ENCODE measurements at places on chromosomes 16 and 17.

DNA sequence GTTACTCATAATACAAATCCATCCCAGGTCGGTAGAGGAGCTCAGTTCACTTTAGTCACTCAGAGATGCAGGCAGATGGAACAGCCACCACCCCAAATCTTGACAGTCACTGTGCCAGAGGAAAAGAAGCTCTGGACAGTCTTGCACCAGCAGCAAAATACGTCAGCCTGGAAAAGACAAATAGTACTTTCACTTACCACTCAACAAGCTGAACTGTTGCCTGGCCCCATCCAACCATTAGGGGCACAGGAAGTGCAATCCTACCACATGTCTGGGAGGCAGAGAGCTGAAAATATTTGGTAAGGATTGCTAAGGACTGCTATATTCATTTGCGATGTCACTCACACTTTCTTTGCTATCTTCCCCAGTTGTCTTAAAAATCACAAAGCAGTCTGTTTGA, 239.1 kb upstream of the TOX3 start:
- DNase-seq: no peak

- DNase-seq: no peak
These were observed 1.2 kb upstream of the C17orf99 start for GRCh38 chr17:78144736-78145641.

GRCh38 chr16:89700649-89701424, 668 bp downstream of the SPATA2L start:
- DNase-seq: peak; percentile 59

DNA sequence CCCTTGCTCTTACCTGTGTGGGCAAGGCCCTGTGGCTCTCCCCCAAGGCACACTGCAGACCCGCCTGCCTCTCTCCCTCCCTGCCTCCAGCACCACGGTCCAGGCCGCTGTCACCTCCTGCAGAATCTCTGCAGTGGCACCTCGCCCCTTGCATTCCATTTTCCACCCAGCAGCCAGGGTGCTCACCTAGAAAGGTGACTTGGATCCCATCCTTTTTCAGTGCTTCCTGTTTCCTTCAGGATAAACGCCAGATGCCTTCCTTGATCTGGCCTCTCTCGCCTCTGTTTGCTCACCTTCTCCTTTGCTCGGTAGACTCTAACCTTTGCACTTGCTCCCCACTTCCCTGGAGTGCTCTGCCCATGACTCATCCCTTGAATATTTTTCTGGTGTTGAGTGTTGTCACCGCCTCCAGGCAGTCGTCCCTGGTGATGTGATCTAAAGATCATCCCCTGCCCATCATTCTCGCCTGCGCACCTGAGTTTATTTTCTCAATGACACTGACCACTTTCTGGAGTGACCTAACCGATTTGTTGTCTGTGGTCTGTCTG, 79.2 kb upstream of the LGALS9 start:
- no peak for DNase-seq

DNA sequence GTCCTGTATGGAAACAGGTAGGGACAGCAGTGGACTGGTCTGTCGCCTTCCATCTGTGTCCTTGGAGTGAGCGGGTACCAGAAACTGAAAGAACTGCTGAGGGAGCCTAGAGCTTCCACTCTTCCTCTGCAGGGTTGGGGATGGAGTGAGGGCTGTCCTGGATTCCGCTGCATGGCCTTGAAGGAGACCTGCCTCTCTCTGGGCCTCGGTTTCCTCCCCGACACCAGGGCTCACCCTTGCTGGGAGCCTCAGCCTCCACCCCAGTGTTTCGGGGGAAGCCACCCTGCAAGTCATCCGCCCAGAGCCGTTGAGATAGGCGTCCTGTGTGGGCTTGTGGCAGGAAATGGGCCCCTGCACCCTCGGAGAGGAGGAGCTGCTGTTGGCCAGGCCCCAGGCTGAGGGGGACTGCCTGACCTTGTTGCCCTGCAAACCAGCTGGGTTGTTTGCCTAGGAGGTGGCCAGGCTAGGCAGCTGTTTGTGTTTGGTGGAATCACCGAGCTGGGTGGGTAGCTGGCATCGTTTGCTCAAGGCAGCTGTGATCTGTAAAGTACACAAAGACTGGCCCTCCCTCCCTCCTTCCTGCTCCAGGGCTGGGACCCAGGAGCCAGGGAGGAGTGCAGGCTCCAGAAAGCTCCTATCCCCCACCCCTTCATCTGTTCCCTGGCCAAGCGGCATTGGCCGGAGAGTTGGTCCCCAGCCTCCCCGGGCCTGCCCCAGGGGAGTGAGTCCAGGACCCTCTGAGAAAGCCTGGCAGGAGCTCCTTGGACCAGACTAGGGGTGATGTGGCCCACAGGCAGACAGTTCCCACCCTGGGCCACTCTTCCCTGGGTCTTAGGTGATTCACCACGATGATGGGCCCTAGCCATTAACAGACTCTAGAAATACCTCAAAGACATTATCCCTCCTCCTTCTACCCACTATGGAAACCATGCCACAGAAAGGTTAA, 1.3 kb downstream of the RAB37 start:
- DNase-seq: peak; percentile 81

GRCh38 chr16:46728806-46729205, 19.3 kb downstream of the MYLK3 start:
- no peak for DNase-seq

DNA sequence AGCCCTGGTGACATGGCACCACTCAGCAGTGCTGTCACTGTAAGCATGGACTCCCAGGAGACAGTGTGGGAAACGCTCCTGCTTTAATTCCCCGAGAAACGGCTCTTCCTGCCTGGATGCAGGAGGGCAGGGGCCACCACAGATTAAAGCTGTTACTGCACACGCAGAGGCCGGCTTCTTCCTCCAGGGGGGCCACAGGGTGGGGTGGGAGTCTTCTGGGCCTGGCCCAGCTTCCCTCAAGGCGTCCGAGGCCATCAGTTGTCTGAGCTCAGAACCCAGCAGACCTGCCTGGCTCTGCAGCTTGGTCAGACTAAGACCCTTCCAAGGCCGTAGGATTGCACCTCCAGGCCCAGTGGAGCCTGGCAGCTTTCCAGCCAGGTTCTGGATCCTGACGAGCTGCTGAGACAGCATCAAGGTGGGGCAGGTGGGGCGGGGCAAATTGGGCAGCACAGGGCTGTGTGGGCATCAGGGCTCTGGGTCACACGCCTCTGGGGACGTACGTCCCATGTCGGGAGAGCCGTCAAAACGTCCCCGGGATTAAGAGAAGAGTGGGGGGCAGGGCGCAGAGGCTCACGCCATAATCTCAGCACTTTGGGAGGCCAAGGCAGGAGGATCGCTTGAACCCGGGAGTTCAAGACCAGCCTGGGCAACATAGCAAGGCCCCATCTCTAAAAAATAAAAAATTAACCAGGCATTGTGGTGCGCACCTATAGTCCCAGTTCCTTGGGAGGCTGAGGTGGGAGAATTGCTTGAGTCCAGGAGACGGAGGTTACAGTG, 5.0 kb upstream of the CAPN15 start:
- DNase-seq: no peak

GRCh38 chr17:17151055-17151454, 55.1 kb downstream of the PLD6 start:
- DNase-seq: no peak

DNA sequence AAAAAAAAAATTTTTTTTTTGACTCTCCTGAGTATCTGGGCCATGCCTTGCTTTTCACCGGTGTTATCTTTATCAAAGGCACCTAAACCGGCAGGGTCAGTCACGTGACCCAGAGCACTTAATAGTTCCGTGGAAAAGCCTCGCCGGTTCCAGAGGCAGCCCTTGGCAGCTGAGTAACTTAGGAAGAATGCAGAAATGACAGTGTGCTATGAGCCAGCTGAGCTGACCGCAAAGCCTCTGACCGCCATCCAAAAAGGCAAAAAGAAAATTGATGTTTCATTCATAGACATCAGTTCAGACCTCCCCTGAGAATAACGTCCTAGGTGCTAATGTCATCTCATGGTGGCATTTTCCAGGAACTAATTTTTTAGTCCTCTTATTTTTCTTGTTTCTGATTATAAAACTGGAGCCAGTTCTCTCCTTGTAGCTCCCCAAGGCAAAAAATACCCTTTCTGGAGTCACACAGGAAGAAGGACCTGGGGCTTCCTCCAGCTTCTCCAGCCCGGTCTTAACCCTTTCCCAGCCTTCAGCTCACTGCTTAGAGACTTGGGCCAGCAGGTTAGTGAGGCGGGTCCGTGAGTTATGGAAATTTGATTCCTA, 122.6 kb downstream of the SOCS1 start:
- DNase-seq: no peak

- DNase-seq: no peak
These were observed 312.7 kb upstream of the CCL2 start for GRCh38 chr17:33942414-33942813.

DNA sequence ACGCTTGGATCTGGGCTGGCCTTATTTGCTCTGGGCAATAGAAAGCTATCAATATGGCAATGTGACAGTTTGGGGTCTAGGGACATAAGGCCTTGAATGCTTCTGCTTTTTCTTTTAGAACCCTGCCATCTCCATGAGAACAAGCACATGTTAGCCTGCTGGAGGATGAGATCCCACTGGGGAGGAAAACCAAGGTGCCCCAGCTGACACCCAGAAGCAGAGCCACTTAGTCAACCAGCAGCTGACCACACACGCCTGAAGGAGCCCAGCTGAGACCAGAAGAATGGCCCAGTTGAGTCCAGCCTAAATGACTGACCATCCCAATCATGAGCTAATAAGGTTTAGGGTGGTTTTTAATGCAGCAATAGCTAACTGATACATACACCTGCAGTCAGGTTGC, 171.2 kb downstream of the AHSP start:
- no peak for DNase-seq

- no peak for DNase-seq
These were observed 617 bp upstream of the VTN start for GRCh38 chr17:28370744-28371103.

GRCh38 chr17:18138065-18138749, 29.7 kb downstream of the MYO15A start:
- DNase-seq: no peak

GRCh38 chr16:84421081-84421937, 53.0 kb downstream of the ATP2C2 start:
- no peak for DNase-seq

GRCh38 chr16:49883076-49884014, 27.4 kb upstream of the ZNF423 start:
- DNase-seq: no peak

DNA sequence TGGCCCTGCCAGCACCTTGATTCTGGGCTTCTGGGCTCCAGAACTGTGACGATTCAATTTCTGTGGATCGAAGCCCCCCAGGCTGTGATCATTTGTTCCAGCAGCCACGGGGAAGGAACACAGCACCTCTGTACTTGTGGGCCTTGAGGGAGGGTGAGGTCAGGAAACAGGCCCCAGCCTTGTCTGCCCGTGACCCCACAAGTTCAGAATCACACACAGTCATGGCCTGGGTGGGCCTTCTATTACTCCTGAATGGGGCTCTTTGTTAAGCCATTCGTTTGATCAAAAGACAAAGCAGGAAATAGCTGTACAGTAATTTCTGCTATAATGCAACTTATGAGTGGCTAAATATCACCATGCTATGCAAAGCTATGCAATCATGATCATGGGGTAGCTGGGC, 10.1 kb downstream of the ST6GALNAC2 start:
- no peak for DNase-seq

DNA sequence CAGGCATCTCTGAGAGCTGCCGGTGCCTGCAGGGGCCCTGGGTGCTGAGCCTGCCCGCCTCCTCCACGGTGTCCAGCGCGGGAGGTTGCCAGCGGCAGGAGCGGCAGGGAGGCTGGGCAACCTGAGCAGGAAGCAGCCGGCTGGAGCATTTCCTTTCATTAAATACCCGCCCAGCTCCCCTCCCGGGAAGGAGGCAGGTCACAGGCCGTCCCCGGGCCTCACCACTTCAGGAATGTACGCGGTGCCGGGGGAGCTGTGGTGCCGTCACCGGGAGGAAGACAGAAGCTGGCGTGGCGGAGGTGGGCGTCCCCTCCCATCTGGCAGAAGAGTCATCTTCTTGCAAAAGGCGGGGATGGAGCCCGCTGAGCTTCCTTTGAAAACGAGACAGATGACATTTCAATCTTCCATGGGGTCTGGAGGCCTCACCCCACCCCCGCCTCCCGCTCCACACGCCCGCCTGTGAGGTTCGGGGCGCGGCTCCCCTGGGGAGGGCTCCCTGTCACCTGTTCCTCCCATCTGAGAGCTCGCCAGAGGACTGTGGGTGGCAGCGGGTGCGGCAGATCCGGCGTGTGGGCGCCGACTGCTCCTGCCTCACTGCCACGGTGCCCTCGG, 16.0 kb downstream of the SOX8 start:
- DNase-seq: peak; percentile 66

DNA sequence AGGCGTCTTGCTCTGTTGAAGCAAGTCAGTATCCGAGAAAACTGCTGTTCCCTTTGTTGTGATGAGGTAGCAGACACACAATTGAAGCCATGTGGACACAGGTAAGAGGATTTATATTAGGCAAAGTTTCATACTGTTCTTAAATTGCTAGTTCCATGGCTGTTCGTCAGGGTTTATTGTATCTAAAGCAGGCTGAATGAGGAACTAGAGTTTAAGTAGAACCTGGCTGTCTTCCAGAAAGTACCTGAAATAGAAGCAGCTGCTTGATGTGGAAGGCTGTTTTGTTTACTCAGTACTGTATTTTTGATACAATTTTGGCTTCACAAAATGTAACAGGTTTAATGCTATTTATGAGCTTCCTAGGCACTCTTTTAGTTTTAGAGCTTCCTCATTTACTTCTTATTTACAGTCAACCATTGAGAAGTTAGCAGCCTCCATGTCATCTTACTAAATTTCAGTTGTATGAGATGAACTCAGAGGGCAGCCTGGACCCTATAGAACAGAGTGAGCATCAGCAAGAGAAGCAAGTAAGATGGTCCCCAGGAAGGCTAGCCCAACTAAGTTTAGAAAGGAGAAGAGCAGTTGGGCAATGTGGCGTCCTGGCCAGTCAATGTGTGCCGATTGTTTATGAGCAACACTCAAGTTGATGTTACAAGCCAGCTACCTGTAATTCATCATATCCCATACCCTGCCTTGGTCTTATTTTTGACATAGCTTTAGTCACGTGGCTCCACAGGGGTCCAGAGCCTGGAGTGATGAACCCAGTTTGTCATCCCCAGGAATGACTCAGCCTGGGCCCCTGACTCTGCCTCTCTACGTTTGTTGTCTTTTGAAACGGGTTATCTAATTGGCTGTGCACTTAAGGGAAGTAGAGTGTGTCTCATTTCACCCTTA, 9.7 kb upstream of the ARL2BP start:
- DNase-seq: no peak

GRCh38 chr17:20120836-20121235, 111.7 kb downstream of the SPECC1 start:
- DNase-seq: no peak

GRCh38 chr17:13008461-13008860, 9.4 kb downstream of the ELAC2 start:
- DNase-seq: no peak

DNA sequence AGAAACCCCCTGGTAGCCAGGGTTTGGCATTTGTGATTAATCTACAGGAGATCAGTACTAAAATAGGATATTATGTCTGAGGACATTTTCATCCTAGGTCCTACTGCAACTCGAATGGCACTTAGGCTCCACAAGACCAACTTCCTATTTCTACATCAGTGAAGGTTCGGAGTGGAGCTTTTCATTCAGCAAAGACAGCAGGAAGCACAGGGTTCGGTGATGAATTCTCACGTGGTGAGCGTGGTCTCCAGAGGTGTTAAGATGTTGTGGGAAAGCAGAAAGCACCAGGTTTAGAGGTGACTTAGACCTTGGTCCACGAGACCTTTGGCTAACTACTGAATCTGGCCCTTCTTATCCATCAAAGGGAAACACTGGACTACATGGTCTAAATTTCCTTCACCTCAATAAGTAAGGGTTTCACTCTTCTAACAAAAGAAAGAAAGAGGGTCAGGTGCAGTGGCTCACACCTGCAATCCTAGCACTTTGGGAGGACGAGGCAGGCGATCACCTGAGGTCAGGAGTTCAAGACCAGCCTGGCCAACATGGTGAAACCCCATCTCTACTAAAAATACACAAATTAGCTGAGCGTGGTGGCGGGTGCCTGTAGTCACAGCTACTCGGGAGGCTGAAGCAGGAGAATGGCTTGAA, 13.9 kb upstream of the HELZ start:
- peak; percentile 51 for DNase-seq
